ENCODE measurements at places on chromosomes 2 and 18.

- DNase-seq, result no peak
Measured at GRCh38 chr18:32612651-32613050, 142.0 kb upstream of the GAREM1 start.

DNA sequence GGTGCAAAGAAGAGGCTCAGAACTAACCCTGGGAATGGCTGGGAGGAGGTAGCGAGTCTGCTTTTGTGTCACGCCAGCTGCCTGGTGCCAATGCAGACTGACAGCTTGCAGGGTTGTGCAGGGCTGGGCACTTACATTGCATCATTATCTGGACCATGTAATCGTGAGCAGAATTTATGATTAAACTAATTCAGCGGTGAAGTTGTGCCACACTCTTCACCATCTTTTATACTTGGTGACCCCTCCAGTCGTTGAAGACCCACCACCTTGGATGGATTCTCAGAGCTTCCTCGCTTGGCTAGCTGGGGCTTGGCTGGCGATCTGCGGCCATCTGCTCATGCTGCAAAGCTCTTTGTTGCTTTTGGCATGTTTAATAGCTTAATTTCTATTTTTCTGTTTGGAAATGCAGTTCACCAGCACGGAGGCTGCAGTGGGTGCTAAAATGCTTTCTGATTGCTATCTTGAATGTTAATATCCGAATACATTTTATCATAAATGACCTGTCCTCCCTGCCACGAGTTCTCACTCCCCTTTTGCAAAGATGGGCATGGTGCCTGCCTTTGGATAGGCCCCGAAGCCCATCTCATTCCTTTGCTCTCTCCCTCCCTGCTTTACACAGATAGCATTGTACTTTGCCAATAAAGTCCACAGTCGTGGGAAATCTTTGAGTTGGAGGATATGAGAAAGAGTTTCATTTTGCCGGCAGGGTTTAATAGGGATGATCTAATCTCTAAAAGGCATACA lies 188.2 kb downstream of the PRKCE start:
- peak; percentile 33 for DNase-seq

GRCh38 chr2:145012214-145012670 lies 492.3 kb upstream of the ZEB2 start:
- no peak for DNase-seq

DNA sequence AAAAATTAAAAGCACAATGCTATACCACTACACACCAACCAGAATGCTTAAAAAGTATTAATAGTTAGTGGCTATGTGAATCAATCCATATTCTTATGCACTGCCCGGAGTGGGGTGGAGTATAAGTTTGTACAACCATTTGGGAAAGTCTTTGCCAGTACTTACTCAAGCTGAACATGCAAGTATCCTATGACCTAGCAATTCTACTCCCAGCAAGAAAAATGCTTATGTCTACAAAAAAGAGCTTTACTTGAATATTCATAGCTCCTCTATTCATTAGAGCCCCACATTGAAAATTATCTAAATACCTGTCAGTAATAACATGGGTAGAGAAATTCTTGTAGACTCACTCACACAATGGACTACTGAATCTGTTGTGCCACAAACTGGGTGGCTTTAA lies 21.4 kb upstream of the CNOT11 start:
- no peak for DNase-seq

GRCh38 chr18:79747156-79747845 lies 50.4 kb upstream of the KCNG2 start:
- DNase-seq, result no peak

GRCh38 chr2:205245652-205246051 lies 436.6 kb upstream of the NRP2 start:
- peak; percentile 81 for DNase-seq

DNA sequence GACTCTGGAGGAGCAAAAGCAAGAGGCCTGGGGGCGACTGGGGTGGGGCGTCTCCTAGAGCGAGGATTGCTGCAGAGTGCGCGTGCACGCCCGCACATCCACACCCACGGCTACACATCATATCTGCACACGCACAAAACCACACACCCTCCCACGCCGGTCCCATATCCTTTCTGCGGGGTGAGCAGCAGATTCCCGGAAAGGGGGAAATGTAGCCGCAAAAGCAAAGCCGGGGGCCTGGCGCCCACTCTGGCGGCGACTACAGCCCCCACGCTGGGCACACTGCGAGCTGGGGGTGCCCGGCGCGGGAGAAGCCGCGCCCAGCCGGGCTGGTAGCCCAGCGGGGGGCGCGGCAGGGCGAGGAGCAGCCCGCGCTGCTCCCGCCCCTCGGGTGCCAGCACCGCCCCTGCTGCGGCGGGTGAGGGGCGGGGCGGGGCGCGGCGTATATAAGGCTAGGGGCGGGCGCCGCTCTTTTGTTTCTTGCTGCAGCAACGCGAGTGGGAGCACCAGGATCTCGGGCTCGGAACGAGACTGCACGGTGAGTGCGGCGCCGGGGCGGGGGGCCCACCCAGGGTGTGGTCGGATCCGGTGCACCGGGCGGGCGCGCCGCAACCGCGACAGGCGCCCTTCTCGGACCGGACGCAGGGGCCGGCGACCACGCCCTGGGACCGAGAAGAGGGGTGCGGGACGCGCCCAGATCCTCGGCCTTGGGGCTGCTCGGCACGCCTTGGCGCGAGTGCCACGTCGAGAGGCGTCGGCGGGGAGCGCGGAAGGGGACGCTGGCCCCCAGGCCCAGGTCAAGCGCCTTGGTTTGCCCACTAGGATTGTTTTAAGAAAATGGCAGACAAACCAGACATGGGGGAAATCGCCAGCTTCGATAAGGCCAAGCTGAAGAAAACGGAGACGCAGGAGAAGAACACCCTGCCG lies at the start of gene TMSB10:
TMSB10 (plus strand) TSS at position 476 of the 927 bp plus-strand sequence.
- peak; percentile 95 for DNase-seq

GRCh38 chr2:188978291-188979081 lies 4.3 kb downstream of the COL3A1 start:
- no peak for DNase-seq
